NCI-H1930 (cell line): ENCODE measurements at places on chromosomes 4 and X.

DNA sequence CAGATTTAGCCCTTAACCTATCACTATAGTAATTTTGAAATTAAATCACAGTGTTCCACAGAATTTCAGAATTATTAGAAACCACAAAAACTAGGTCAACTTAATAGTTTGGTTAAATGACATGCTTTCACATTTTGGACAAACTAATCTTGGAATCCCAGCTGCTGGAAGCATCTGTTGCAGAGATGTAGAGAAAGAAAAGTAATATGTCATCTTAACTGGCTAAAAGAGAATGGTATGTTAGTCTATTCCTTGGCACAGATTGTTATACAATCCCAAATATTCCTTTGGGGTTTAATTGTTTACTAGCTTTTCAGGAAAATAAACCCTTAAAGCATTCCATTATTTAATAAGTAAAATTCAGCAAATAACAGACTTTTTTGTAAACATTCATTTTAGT is 519.9 kb downstream of the IL15 start:
- no peak for DNase-seq

DNA sequence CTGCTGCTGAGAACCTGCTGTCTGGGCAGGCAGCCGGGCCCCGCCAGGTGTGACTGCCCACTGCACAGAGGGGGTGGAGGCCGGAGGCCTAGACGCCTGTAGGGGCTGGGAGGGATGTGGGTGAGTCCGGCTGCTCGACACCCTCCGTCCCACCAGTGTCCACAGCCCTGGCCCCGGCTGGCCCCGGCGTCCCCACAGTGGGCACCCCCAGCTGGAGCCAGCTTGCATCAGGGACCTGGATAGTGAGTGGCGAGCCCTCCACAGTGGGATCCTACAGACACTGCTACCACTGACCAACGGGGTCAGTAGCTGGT is 34.7 kb upstream of the SPON2 start:
- no peak for DNase-seq

GRCh38 chr4:31655328-31655727 is 935.2 kb downstream of the PCDH7 start:
- DNase-seq, result no peak

- DNase-seq, result no peak
These were observed 133.1 kb upstream of the VCX start for GRCh38 chrX:7709845-7710244.

DNA sequence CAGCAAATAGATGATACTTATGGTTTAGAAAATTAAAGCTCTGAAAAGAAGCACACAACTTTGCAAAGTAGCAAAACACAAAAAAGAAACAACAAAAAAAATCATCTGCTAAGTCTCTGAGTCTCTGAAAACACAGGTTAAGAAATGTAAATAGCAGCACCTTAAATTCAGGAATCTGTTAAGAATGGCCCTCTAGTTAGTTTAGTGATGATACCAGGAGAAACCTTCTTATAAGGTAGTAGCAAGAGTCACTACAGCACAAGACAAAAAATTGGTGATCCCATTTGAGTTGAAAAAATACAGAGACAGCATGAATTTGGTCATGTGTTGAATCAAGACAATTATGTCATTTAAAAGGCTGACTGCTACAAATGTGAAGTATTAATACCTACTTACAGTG is 308.2 kb upstream of the ADGRL3 start:
- no peak for DNase-seq

DNA sequence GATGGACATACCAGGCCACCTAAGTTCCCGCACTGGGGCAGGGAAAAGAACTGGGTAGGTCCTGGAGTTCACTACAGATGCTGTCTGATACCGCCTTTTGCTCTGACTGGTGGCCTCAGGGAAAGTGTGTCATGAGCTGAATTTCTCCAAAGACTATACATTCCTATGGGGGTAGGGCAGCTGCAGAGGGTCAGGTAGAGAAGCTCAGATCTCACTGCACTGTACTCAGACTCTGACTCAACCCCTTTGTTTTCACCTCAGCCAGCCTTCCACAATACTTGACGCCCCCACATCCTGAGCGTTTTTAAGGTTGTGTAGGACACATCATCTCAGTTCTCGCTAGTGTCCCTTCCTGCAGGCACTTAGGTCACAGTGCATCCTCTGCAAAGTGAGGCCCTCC is 7.8 kb downstream of the GATB start:
- no peak for DNase-seq

DNA sequence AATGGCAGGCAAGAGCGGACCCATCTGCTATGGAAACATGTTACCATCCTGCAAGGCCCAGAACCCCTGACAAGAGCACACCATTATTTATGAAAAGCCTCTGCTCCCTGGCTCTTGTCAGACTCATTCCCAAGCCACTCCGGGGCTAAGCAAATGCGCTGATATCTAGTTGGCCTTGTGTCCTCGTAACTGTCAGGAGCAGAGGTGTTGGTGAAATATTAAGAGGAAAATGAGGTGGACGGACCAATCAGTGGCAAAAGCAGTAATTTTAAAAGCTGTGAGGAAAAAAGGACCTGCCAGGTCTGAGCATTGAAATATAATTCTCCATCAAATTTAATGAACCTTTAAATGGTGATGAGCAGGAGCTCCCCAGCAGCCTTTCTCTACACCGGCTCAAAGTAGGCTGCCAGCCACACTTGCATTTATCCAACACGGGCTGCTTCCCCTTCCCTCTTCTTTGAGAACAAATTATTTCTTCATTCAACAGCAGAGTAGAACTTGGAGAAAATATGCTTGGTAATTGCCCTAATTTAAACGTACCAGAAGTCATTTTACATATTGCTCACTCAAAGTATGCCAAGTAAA is 214.3 kb downstream of the RASL11B start:
- no peak for DNase-seq

GRCh38 chr4:127347936-127348335 is 284.8 kb upstream of the INTU start:
- DNase-seq, result no peak

GRCh38 chrX:139113708-139114107 is 402.2 kb upstream of the FGF13 start:
- no peak for DNase-seq

GRCh38 chrX:3592184-3592583 is 121.3 kb downstream of the PRKX start:
- no peak for DNase-seq

GRCh38 chr4:20944451-20944850 is 244.2 kb downstream of the PACRGL start:
- DNase-seq, result no peak

- DNase-seq, result no peak
These were observed 213.2 kb downstream of the RASL11B start for GRCh38 chr4:53075162-53075785.

GRCh38 chrX:41541386-41541785 is 94.2 kb downstream of the NYX start:
- no peak for DNase-seq

GRCh38 chr4:104815665-104816064 is 321.0 kb upstream of the CXXC4 start:
- DNase-seq, result no peak

DNA sequence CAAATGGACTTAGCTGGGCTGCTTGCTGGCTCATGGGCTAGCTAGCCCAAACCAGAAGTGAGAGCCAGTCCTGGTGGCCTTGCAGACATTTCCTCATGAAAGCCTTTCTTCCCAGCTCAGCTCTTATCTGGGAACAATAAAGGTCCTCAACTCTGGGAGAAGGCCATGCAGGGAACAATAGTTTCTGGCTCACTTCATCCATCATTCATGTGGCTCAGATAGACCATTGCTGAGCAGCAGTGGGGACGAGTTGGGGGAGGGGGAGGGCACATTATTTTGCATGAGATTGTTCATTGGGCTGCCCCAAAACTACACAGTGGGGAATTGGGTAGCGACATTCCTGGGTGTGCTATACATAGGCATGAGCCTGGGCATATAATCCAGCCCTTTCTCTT is 47.6 kb downstream of the NHSL2 start:
- DNase-seq, result no peak

- no peak for DNase-seq
These were observed 40.6 kb downstream of the TMEM164 start for GRCh38 chrX:110043506-110043905.

DNA sequence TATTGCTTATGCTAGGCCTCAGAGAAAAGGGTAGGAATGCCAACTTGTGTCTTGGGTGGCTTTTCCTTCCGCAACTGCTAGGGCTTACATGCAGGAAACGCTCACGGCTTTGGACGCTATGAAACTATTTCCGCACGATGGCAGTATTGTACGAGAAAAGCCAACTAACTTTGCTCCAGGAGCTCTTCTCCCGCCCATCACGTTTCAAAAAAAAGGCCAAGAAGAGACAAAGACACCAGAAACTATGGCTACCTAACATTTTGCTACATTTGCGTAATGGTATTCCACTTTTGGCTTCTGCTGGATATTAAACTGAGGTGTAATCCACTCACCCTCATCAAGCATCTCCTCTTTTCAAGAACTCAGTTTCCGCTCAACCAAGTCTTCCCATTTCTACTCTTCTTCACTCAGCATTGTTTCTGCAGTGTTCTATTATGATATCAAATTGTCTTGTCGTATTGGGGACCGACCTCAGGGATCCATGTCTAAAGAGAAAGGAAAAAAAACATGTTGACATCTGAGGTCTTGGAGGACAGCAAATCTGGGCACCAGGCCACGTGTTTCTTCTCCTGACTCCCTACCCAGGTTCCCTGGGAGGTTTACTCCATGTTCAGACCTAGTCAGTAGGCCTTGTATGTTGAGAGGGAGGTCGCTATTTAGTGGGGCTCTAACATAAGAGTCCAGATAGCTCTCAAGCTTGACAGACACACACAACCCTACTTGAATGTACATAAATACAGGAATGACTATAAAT is 239.4 kb upstream of the STK26 start:
- DNase-seq, result no peak

GRCh38 chr4:33088713-33089112 is 2368.5 kb downstream of the PCDH7 start:
- DNase-seq, result no peak

DNA sequence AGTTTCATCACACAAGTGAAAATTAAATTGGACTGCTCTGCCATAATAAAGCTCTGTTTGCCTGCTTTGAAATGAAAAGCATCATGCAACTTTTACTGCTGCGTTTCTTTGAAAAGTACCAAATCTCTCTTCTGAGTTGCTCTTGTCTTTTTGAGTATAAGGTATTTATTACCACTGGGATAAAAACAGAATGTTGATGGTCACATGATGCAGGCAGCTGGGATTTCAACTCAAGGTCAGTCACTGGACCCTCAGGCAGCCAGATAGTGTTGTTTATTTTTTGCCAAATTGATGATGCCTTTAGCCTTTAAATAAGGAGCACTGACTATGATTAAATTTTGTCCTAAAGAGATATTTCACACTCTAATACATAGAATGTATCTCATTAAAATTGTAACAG is 32.7 kb downstream of the DMD start:
- no peak for DNase-seq

DNA sequence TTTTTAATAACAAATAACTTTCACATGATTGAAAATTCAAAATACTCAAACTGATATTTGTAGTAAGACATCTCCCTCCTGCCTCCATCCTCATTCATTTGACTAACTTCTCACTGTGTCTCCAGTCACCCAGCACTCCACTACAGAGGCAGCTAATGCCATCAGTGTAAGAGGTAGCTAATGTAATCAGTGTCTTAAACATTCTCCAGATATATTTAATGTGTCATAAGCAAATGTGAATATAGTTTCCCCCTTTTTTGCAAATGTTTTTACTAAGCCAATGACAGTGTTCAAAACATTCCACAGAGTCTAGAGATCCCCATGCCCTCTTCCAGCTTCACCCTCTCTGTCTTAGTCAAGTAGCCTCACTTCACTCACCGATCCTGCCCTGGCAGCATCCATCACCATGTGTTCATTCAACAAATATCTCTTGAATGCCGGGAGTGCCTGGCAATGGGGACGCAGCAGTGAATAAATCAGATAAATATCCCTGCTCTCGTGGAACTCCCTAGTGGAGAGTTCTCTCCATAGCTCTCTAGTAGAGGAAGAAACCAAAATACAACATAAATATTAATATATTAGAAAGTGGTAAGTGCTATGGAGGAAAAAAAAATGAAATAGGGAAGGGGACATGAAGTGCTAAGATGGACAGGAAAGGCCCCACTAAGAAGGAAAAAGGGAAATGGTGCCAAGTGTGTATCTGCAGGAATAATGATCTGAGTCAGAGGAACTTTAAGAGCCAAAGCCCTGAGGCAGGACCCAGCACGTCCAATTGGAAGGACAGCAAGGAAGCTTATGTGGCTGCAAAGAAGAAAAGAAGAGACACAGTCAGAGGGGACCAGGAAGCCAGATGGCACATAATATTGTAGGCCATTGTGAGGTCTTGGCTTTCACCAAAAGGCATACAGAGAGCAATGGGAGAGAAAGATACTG is 18.7 kb downstream of the SCFD2 start:
- no peak for DNase-seq

- no peak for DNase-seq
These were observed 138.4 kb downstream of the PARM1 start for GRCh38 chr4:75071317-75071716.

GRCh38 chr4:52200339-52200725 is 149.2 kb downstream of the SPATA18 start:
- DNase-seq, result no peak

GRCh38 chrX:24619647-24620046 is 27.5 kb downstream of the PCYT1B start:
- DNase-seq, result no peak

GRCh38 chr4:124322234-124323065 is 390.1 kb downstream of the ANKRD50 start:
- no peak for DNase-seq

GRCh38 chr4:156609421-156609820 is 362.2 kb downstream of the PDGFC start:
- DNase-seq, result no peak

- DNase-seq, result no peak
These were observed 23.6 kb upstream of the C4orf50 start for GRCh38 chr4:6041800-6042199.

GRCh38 chr4:40205259-40206198 is 8.7 kb downstream of the RHOH start:
- no peak for DNase-seq

GRCh38 chr4:15794905-15795304 is 16.8 kb downstream of the CD38 start:
- DNase-seq, result no peak

GRCh38 chrX:118706681-118707080 is 20.7 kb upstream of the IL13RA1 start:
- DNase-seq, result no peak

DNA sequence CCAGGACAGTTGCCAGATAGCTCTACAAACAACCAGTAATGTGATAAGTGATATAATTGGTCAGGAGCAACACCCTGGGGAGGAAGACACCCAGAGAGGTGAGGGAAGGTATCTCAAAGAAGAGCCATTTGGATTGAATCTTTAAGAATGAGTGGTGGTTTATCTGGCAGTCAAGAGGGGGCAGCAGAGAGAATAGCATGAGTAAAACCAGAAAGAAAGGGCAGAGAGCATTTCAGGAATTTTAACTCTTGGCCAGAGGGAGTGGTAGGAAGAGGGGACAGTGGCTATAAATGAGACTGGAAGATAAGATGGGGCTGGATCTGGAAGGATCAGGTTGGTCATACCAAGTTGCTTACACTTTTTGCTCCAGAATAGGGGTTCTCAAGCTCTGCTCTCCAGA is 5.9 kb upstream of the SEPTIN6 start:
- peak; percentile 27 for DNase-seq

GRCh38 chr4:127203562-127204200 is 429.1 kb upstream of the INTU start:
- no peak for DNase-seq

- DNase-seq, result no peak
These were observed 1765.8 kb downstream of the PCDH7 start for GRCh38 chr4:32485956-32486355.
